ENCODE measurements at places on chromosomes 12 and 14.
A peak's percentile ranks its signal among the peaks of the same experiment; 100 is the strongest.

- peak; percentile 63 for DNase-seq
Observed at GRCh38 chr12:116881325-116881876, at the start of gene HRK. TSS of gene HRK (minus strand) at chr12:116881441. CDS start at chr12:116881307, 134 bp downstream.

DNA sequence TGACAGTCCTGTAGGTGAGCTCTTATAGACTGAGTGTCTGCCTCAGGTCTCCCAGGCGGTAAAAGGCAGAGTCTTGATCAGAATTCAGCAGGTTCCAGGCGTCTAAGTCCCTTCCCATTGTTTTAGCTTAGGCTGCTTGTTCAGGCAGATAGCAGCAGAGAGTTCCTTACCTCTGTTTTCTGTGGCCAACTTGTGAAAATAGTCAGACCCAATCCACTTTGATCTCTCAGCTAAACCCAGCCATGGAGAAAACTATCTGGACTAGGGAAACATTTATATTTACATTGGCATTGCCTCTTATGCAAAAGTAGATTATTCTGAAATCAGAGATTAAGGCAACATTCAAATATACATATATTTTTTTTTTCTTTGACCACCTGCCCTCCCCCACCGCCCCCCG is 21.4 kb downstream of the CCDC62 start:
- no peak for DNase-seq

- no peak for DNase-seq
Observed at GRCh38 chr12:122228092-122228491, 2.2 kb upstream of the DIABLO start.

- DNase-seq = no peak
Observed at GRCh38 chr12:52361553-52361952, 5.7 kb downstream of the KRT85 start.

DNA sequence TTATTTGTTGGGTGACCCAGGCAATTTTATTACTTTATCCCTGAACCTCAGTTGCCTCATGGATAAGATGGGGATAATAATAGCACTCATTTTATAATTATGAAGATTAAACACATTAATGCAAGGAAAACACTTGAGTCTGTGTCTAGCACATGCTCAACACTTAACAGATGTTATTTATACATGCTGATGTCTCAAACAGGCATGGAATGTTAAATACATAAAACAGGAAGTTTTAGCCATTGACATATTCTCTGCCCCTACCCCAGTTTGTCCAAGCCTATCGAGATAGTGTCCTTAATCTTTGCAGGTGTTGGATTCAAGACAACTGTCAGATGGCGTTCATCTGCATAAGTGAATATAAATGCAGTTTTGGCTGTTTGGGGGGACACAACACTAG is 109.8 kb downstream of the SCAF11 start:
- DNase-seq = peak; percentile 23

GRCh38 chr12:109880043-109880931 is at the start of gene GLTP:
TSS of gene GLTP (minus strand) at chr12:109880541. CDS start at chr12:109880374, 167 bp downstream.
- peak; percentile 84 for DNase-seq

DNA sequence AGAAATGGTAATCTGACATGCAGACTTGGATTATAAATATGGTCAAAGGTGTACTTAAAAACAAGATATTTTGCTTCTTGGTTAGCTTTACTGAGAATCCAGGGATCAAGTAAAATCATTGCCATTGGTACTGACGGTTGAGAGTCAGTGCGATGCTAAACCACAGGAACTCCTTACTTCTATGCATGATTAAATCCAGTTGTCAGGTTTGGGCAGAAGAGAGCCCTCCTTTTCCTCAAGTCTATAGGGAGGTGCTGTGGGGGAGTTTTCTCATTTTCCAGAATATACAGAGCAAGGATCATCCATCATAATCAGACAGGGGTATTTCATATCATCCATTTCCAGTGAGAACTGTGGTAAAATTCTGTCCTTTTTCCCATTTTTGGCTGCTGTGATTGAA is 839.1 kb downstream of the NRXN3 start:
- DNase-seq = no peak

GRCh38 chr14:68571114-68571591 is 221.7 kb downstream of the ZFP36L1 start:
- no peak for DNase-seq

DNA sequence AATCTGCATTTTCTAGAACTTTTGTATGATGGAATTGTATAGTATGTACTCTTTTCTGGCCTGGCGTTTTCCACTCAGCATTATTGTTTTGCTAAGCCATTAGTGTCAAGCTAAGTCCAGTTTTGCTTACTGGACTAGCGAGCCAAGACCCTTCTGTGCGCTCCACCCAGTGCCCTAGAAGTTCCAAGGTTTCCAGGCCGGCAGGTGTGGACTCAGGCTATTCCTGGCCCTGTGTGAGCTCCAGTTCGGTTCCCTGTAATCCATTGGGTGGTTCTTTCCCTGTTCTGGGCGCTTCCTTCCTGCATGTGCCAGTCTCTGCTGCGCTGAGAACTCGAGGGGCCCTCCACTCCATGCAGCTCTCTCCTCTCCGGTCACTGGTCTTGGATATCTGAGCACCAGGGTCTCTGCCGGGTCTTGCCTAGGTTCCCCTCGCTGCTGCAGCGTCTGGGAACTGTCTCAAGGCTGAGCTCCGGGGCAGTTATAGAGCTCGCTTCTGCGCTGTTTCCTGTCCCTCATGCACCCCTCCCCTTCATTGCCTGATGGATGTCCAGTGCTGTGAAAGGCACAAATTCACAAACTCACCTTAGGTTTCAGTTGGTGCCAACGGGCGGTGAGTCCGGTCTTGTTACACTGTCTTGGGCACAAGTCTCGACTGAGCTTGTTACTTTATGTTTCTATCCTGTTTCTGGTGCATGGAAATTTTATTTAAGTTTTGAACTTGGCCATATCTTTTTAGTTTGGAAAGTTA is 100.8 kb downstream of the ADGRD1 start:
- DNase-seq = no peak

- DNase-seq = peak; percentile 9
Observed at GRCh38 chr12:72241552-72241951, 30.6 kb upstream of the TRHDE start.

DNA sequence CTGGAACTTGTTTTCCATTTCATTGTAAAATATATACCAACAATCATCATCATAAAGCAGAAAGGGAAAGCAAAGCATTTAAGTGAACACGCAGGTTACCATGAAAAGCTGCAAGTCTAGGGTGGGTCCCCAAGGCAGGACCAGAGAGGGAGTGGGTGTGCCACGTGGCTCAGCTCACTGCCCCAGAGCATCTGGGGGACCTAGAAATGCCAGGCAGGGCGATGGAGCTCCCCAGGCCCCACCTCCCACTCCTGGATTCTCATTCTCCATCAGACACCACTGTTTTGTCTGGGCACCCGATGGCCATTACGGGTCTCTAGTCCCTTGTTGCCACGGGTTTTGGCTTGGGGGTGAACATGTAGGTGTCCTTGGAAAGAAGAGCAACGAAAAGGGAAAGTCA is 34.7 kb downstream of the BCL11B start:
- no peak for DNase-seq

DNA sequence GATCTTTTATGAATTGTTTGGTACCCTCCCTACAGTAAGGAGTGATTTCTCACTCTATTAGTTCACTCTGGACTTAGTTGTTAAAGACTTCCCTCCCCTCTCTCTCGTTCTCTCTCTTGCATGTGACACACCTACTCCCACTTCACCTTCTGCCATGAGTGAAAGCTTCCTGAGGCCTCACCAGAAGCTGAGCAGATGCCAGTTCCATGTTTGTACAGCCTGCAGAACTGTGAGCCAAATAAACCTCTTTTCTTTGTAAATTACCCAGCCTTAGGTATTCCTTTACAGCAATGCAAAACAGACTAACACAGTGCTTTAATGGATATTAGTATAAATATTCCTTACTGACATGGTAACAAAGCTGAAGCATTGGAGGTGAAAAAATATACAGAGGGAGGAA is 187.7 kb downstream of the SSPN start:
- no peak for DNase-seq

GRCh38 chr12:56361487-56362129 is 1.0 kb downstream of the APOF start:
- no peak for DNase-seq

- no peak for DNase-seq
Observed at GRCh38 chr12:117660896-117661295, 299.5 kb upstream of the NOS1 start.
